ENCODE measurements at places on chromosomes 6 and 20.

- no peak for DNase-seq
These were observed 529.1 kb upstream of the CITED2 start for GRCh38 chr6:139903411-139904157.

- no peak for DNase-seq
These were observed 399.5 kb downstream of the PHF3 start for GRCh38 chr6:64034910-64035655.

- DNase-seq: no peak
These were observed 69.3 kb upstream of the FRMD1 start for GRCh38 chr6:168148231-168148849.

DNA sequence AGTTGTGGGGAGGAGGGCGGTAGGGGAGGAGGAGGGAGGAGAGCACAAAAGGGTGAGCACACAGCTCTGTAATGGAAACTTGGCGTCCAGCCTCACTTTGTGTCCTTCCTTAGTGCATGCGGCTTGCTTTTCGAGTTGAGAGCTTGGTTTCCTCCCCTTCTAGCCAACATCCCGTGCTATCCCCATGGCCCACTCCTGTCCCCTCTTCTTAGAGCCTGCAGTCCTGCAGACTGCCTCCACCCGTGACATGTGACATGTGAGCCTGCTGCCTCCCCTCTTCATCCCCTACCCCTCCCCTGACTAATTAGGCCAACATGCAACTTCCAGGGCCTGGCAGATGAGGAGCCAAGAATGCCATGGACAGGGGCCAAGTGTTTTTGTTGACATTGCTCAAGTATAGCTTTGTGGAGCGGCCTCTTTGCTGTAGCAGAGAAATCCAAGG lies 63.2 kb downstream of the SLC24A3 start:
- DNase-seq: no peak

DNA sequence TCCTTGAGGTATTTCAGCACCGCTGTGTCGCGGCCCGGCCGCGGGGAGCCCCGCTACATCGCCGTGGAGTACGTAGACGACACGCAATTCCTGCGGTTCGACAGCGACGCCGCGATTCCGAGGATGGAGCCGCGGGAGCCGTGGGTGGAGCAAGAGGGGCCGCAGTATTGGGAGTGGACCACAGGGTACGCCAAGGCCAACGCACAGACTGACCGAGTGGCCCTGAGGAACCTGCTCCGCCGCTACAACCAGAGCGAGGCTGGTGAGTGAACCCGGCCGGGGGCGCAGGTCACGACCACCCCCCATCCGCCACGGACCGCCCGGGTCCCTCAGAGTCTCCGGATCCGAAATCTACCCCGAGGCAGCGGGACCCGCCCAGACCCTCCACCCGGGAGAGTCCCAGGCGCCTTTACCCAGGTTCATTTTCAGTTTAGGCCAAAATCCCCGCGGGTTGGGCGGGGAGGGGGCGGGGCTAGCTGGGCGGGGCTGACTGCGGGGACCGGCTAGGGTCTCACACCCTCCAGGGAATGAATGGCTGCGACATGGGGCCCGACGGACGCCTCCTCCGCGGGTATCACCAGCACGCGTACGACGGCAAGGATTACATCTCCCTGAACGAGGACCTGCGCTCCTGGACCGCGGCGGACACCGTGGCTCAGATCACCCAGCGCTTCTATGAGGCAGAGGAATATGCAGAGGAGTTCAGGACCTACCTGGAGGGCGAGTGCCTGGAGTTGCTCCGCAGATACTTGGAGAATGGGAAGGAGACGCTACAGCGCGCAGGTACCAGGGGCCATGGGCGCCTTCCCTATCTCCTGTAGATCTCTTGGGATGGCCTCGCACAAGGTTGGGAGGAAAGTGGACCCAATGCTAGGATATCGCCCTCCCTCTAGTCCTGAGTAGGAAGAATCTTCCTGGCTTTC lies 693 bp downstream of the HLA-F start:
- peak; percentile 86 for DNase-seq

DNA sequence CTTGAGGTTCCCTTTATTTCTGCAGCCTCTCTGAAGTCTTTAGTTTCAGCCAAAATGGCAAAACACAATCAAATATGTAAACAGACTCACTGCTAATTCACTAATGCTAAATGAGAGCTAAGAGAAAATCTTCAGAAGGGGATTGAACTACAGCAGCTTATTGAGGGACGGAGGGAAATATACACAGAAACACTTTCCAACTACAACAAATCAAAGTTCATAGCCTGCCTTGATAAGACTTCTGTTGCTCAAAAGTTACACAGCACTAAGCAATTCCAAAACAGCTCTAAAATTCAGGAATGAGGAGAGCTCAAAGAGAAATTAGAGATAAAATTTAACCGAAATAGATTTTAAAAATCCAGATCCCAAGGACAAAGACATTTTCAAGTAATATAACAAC lies 1.7 kb downstream of the TCP11 start:
- DNase-seq: no peak

- no peak for DNase-seq
These were observed 4.4 kb upstream of the IBTK start for GRCh38 chr6:82251942-82252341.

DNA sequence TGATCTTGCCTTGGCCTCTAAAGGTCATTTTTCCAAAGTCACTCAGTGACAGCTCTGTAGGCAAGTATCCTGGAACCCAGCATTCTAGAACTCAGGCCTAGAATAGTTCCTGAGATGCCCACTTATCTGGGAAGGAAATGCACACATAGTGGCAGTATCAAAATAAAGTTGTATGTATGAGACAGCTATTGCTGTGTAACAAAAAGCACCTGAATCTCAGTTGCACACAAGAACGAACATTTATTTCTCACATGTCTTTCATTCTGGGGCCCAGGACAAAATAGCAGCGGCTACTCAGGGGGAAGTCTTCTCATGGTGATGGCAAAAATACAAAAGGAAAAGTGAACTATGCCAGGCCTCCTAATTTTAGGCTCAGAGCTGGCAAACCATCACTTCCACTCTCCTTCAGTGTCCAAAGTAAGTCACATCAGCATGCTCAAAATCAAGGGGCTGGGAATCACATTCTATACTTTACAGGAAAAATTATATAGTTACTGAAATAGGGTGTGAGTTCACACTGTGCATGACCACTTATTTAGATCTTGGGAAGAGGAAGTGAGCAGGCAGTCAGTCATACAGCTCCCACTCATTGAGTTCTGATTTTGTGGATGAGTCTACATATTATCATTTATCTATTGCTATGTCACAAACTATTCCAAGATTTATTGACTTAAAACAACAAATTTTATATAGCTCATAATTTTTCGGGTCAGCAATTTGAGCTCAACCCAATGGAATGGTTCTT lies 133.7 kb upstream of the RIN2 start:
- DNase-seq: no peak

GRCh38 chr6:38836585-38836984 lies 121.5 kb downstream of the DNAH8 start:
- DNase-seq: no peak
